Activated effector memory CD4-positive, alpha-beta T cell treated with Interleukin-2 at 50 U/mL for 16 hours (primary cell): ENCODE measurements at places on chromosomes 1 and 21.

DNA sequence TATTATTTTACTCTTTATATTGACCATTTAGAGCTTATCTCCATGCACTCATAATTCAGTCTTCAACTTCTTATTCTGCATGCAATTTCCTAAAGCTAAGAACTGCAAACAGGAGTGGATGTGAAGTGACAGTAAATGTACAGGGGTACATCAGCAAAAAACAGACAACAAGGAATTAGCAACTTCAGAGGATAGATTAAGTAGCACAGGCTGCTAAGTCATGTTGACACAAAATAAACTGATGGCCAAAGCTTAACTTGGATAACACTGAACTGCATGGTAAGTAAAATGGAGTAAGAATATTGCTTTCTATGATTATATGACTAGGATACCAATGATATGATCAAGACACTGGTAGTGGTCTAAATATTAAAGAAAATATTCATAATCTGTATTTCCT is 66.5 kb downstream of the USP24 start:
- DNase-seq = no peak

GRCh38 chr1:54528613-54529012 is 19.4 kb upstream of the ACOT11 start:
- DNase-seq = no peak

GRCh38 chr1:242006976-242007375 is 8.1 kb upstream of the MAP1LC3C start:
- no peak for DNase-seq

GRCh38 chr1:79264975-79265818 is 258.7 kb upstream of the ADGRL4 start:
- no peak for DNase-seq

DNA sequence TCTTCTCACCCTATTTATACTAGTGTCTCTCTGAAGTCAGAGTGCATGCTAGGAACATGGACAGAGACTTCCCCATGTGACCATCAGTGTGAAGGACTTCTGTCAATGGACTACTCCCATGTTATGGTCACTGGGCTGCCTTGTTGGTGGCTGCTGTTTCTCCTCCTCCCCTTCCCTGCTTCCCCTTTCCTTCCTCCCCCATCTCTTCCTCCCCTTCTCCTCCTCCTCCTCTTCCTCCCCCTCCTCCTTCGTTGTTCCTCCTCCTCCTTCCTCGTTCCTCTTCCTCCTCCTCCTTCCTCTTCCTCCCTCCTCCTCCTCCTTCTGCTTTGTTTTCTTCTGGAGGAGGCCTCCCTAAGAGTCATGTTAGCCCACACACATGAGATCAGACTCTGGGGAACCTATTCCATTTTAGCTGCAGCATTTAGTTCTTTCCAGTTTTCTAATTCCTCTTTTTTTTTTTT is 35.8 kb downstream of the IER5 start:
- DNase-seq = no peak

DNA sequence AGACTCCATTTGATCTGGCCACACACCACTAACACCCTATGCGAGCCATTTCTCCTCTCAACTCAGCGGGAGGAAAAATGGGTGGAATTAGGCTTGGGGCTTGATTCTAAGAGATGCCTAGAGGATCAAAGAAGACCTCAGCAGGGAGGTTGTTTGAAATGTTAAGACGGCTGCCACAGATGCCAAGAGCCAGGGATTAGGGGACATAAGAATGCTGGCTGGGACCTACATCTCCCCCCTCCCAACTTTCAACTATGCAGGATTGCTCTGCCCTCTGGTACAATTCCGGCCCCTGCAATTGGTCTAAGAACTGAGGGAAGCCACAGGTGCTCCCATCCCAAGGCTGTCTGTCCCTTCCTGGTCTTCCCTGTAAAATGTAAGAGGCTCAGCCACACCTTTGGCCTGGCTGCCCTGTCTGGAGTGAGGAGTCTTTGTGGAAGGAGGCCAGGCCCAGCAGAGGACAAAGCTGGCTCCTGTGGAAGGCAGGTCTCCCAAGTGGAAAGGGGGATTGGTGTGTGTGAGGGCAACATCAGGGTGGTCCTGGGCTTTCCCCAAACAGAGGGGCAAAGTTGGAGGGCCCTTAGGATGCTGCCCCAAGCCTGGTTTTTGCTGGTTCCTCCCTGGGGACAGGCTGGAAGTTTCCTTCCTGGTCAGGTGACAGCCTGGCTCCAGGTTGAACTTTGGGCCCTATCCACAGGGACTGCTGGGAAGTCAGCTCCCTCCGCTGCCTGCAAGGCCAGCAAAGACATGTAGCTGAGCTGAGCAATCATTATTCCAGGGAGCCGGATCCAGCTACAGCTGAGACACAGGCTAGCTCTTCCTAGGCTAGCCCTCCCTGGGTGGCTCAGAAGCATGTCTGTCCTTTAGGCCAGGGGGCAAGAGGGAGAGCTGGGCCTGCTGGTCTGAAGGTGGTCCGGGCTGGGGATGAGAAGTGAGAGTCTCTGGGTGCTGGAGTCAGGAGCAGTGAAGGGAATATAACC is 34.5 kb upstream of the SYNC start:
- no peak for DNase-seq

- DNase-seq = no peak
Measured at GRCh38 chr21:14356746-14357145, 26.2 kb downstream of the HSPA13 start.

DNA sequence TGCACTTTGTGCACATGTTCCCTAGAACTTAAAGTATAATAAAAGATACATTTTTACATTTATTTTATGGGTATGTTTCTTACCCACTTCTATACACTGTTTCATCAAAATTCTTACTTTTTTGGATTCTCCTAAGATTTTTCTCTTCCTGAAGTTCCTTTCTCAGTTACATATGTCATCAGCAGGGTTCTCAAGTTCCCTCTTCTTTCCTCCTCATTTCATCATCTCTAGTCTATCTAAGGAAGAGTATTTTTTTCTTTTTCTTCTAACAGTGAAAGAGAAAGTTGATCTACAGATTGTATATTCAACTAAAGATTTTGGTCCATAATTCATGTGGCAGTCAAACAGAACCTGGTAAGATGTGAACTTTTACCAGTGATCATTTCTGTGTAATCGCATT is 41.2 kb upstream of the CYYR1 start:
- no peak for DNase-seq

DNA sequence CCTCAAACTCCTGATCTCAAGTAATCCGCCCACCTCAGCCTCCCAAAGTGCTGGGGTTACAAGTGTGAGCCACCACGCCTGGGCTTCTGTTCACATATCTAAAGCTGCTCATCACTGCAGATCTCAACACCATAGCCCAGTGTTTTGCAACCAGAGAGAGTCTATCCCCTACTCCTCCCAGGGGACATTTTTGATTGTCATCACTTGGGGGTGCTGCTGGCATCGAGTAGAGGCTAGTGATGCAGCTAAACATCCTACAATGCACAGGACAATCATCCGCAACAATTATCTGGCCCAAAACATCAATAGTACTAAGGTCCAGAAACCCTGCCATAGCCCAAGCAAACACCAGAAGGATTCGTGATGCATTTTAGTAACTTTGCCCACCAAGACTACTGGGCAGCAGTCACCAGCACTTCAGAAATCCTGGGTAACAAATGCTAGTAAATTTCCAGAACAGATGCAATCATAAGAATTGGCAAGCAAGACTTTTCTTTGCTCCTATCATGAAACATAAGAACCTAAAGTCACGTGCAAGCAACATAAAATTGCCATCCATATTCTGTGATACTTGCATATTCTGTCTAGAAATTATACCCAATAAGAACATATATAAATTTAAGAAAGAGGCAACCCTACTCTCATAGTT is 159.2 kb downstream of the APP start:
- no peak for DNase-seq

- no peak for DNase-seq
Measured at GRCh38 chr1:15477646-15478212, 1.8 kb downstream of the CELA2B start.

DNA sequence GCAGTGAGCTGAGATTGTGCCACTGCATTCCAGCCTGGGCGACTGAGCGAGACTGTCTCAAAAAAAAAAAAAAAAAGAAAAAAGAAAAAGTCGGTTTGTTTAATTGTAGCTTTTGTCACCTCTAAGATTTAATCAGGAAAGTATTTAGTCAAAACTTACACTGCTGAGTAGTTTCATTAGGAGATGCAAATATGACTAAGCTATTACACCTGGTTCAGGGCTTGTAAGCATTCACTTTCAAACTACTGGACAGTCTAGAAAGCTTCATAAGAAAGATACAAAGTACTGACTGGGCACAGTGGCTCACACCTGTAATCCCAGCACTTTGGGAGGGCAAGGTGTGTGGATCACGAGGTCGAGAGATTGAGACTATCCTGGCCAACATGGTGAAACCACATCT is 75.9 kb upstream of the CACYBP start:
- DNase-seq = no peak

GRCh38 chr1:217048104-217048707 is 325.0 kb upstream of the ESRRG start:
- DNase-seq = no peak

GRCh38 chr21:33660406-33660805 is 18.1 kb downstream of the ITSN1 start:
- DNase-seq = no peak

DNA sequence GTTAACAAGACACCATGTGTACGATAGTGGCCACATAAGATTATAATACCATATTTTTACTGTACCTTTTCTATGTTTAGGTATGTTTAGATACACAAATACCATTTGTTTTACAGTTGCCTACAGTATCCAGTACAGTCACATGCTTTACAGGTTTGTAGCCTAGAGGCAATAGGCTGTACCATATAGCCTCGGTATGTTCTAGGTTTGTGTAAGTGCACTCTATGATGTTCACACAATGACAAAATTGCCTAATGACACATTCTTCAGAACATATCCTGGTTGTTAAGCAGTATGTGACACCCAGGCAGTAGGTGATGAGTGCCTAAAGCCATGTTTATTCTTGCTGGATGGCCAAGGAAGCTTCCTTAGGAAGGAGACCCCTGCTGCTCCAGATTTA is 111.8 kb downstream of the PAPPA2 start:
- DNase-seq = no peak

DNA sequence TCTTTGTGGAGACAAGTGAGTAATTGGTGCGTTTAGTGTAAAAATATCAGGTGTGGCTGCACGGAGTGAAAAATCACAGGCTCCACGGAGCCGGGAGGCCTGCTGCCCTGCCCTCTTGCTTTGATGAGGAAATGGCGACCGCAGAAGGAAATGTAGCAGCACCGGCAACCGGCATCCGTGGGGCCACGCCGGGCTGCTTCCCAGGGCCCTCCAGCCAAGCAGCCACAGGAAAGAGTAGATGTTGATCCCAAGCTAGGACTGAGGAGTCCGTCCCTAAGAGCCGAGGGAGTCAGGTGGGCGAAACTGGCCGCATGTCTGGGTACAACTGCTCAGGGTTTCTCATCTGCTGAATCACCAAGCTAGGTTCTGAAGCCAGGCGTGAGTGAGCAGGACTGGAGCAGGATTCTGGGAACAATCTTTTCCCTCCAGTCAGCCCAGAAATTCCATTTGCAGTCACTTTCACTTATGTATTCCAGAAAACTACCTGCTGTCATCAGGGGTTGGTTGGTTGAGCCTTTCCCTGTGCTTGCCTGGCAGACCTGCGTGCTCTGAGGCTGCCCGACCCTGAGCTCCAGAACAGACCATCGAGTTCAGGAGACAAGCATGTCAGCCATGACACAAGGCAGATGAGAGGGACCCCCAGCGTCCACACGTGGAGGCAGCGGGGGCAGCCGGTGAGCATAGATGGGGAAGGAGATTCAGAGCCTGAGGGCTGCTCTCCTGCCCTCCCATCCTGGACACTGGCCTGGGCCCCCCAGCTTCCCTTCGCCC is 5.8 kb upstream of the ITGB2 start:
- peak; percentile 59 for DNase-seq

DNA sequence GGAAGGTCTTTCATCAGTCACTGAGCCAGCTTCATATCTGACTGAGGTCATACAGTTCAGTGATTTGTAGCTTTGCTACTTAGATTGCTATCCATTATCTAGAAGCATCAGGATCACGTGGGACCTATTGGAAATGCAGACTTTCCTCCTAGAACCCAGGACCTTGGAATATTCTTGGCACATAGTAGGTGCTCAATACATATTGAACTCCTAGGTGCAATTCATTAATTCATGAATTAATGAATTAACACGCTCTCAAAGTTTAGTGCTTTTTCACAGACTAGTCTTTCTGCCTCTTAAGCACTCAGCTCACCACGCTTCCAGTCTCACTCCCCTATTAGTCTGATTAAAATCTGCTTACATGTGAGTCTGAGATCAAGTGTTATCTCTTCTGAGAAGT is 12.1 kb downstream of the METTL18 start:
- no peak for DNase-seq

- DNase-seq = no peak
Measured at GRCh38 chr1:42935971-42936308, 22.7 kb downstream of the SLC2A1 start.

GRCh38 chr1:25875856-25876692 is 566 bp upstream of the PAQR7 start:
- no peak for DNase-seq

DNA sequence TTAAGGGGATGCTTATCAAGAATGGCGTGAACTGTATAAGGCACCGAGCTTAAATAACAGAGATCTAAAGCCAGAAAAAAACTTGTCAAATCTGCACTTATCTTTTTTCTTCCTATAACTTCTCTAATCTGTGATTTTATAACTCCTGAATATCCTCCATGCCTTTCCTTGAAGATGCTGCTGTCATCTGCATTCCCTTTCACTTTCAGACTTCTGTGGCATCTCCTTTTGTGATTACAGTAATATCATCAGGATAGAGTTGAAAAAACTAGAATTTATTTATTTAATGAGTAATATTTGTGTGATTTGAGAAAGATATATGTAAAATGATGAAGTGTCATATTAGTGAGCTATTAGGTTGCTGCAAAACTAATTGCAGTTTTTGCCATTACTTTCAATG is 357.8 kb upstream of the PTBP2 start:
- no peak for DNase-seq

DNA sequence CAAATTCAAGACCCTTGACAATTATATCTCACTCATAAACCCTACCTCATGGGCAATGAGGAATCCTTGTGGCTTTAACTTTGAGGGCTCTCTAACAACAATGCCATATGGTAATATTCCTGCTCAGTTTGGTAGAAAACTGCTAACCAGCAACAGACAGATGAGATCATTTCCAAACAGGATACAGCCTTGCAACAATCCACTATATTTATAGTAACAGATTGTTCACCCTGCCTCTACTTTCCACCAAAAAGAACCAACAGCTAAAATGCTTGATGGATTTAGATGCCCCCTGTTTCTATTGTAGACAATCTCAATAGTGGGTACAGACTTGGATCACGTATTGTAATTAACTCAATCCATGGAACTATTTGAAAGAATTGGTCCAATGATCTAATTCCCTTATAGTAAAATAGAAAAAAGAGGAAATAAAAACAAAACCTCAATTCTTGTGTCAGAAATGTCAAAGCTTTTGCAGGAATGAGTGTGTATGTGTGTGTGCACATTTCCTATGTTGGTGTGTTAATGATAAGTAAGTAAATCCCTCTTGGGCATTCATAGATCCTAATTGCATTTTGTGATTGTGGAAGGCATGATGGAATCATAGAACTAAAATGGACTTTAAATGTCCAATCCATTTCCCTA is 100.0 kb upstream of the EDEM3 start:
- DNase-seq = no peak
